ENCODE measurements at places on chromosomes 5 and 9. TPM values are rescaled to one million over a fixed set of nuclear protein-coding genes. Genes with fewer than 3 reads are reported as not detected.
A peak's percentile ranks its signal among the peaks of the same experiment; 100 is the strongest.

The TLX3 gene
- not detected for polyA plus RNA-seq

The TAF1L gene
- polyA plus RNA-seq = under 0.01 TPM

The CER1 gene
- polyA plus RNA-seq = not detected

The DOLPP1 gene
- polyA plus RNA-seq = 5.2 TPM

The PCDHB15 gene
- polyA plus RNA-seq = 0.58 TPM

The NMUR2 gene
- not detected for polyA plus RNA-seq

The PCDHGB1 gene
- 0.22 TPM for polyA plus RNA-seq

The PCDHGA7 gene
- polyA plus RNA-seq = 0.35 TPM

DNA sequence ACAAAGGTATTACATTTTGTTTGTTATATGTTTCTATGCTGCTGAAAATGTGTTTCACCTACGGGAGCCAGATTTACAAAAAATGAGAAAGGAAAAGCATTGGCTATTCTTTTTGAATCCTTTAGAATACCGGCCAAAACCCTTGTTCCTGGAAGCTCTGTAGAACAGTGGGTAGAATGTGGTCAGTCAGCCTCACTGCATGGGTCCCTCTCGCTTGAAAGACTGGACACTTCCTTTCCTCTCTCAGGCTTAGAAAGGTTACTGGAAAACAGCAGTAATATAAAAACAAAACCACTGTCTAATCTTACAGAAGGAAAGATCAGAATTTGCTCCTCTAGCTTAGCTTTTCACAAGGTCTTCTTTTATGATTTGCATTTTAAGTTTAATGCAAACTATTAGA lies 45.1 kb downstream of the OSTF1 start:
- no peak for DNase-seq

- DNase-seq = no peak
Observed at GRCh38 chr5:175597718-175598117, 60.2 kb upstream of the HRH2 start.

- no peak for DNase-seq
Observed at GRCh38 chr5:146109379-146109778, 4.0 kb upstream of the PLAC8L1 start.

GRCh38 chr9:99881769-99882168 lies 24.7 kb upstream of the STX17 start:
- no peak for DNase-seq

- DNase-seq = no peak
Observed at GRCh38 chr5:77987331-77987730, 211.2 kb upstream of the TBCA start.

GRCh38 chr9:69391946-69392345 lies 66.9 kb downstream of the ENTREP1 start:
- peak; percentile 62 for DNase-seq

- no peak for DNase-seq
Observed at GRCh38 chr5:87605663-87606062, 192.9 kb upstream of the CCNH start.

- DNase-seq = no peak
Observed at GRCh38 chr9:113535756-113536155, 72.2 kb downstream of the RGS3 start.

DNA sequence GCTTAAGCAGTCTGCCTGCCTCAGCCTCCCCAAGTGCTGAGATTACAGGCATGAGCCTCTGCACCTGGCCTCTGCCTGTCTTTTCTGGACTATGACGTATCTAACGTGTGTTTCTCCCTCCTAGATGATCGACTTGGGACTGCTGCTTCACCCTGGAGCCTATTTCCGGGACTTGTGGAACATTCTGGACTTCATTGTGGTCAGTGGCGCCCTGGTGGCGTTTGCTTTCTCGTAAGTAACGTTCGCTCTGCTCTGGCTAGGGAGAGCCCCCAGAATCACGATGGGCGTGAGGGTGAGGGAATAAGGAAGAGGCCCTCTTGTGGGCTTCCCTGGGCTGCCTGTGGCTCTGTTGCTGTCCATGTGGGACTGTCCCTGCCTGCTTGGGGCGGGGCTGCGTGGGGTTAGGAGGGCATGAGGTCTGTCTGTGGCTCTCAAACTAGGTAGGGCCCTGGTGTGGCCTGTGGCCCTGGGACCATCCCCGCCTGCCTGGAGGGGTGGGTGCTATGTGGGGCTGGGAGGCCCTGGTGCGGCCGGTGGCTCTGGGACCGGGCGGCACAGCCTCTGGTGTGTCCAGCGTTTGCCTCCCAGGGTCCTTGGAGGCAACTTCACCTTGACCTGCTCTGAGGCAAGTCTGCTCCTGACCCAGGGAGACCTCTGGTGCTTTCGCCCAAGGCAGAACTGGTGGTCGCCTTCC lies 171.7 kb downstream of the CACNA1B start:
- DNase-seq = no peak

DNA sequence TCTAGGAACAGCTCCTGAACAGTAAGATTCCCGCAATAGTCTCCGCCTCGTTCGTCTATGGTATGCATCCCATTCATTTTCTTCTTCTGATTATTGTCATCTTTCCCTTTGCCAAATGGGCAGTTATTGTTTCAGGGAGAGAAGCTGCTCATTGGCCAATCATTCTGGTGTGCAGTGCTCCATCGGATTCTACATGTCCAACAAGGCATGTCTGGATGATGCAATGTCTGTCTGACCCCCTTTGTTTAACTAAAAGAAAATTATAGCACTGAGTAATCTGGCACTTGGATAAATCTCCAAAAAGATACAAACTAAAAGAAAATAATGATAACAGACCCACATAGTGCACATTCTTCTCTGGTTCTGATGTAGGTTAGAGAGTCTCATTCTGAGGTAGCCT lies 515.6 kb upstream of the DMAC1 start:
- DNase-seq = no peak

DNA sequence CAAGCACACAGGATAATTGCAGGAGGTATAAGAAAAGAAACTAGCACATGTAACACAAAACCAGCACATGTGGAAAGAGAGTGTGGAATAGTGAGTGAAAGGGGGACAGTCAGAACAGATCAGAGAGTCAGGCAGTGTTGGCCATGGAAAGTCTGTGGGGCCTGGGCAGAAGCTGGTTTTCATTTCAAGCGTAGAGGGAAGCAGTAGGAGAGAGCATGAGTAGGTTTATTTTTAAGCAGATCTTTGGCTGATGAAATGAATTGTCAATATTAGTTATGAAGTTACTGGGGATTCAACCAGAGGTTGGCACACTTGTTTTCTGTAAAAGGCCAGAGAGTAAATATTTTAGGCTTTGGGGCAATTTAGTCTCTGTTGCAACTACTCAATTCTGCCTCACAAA lies 283.1 kb downstream of the SMARCA2 start:
- DNase-seq = no peak

GRCh38 chr9:136928591-136928990 lies 15.9 kb downstream of the FBXW5 start:
- DNase-seq = peak; percentile 92

DNA sequence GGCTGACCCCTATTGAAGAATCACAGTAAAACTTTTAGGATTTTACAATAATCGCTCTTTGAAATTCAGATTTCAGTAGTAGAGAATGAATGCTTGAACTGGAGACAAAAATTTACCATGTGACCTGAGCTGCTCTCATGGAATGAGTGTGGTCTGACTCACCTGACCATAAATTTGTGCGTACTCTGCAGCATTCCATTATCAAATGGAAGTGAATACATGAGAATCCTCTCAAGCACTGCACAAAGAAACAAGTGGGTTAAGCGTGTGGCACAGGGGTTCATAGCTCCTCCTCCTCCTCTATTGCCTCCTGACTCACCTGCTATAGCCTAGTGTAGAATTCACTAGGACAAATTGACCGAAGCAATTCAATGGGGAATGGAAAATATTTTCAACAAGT lies 269.8 kb upstream of the CDH9 start:
- no peak for DNase-seq

All from psoas muscle (tissue), 8 donors.